Stimulated activated CD8-positive, alpha-beta memory T cell treated with anti-CD3 and anti-CD28 coated beads, Interleukin-7, amount 100 ng/mL, for 4 hours (primary cell): ENCODE measurements at places on chromosomes 11 and 22.

- DNase-seq = no peak
These were observed 34.5 kb upstream of the RAPSN start for GRCh38 chr11:47483457-47483856.

DNA sequence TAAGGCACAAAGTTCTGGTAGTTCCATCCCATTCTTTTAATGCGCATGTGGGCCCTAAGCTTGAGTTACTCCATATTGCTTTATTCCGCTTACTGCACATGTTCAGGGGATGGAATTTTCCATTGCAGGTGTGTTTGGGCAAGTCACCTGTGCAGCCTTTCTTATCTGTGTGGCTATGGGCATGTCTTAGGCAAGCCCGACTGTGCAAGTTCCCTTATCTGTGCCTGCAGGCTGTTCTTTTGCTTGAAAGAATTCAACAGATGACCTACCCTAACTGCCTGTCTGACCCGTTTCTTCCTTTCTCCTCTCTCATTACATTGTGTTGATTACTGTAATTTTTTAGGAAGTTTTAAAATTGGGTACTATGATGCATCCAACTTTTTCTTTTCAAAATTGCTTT lies 363.6 kb downstream of the TTC28 start:
- DNase-seq = no peak

GRCh38 chr11:59368238-59369022 lies 9.7 kb downstream of the OR5AN1 start:
- DNase-seq = no peak

- no peak for DNase-seq
These were observed 133.0 kb downstream of the PLEKHA7 start for GRCh38 chr11:16881074-16881709.

DNA sequence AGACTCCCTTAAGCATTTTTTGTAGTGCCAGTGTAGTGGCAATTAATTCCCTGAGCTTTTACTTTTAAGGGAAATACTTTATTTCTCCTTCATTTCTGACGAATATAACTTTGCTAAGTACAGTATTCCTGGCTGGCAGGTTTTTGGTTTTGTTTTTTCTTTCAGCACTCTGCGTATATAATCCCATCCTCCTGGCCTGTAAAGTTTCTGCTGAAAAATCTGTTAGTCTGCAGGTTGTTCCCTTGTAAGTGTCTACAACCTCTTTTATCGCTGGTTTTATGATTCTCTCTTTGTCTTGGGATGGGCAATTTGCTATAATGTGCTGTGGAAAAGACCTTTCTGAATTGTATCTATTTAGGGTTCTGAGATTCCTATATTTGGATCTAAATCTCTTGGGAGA lies 56.0 kb downstream of the KCNQ1OT1 start:
- no peak for DNase-seq

GRCh38 chr11:75673977-75674582 lies 5.2 kb upstream of the MAP6 start:
- no peak for DNase-seq

- DNase-seq = no peak
These were observed 30.7 kb upstream of the LMO1 start for GRCh38 chr11:8294251-8294935.

DNA sequence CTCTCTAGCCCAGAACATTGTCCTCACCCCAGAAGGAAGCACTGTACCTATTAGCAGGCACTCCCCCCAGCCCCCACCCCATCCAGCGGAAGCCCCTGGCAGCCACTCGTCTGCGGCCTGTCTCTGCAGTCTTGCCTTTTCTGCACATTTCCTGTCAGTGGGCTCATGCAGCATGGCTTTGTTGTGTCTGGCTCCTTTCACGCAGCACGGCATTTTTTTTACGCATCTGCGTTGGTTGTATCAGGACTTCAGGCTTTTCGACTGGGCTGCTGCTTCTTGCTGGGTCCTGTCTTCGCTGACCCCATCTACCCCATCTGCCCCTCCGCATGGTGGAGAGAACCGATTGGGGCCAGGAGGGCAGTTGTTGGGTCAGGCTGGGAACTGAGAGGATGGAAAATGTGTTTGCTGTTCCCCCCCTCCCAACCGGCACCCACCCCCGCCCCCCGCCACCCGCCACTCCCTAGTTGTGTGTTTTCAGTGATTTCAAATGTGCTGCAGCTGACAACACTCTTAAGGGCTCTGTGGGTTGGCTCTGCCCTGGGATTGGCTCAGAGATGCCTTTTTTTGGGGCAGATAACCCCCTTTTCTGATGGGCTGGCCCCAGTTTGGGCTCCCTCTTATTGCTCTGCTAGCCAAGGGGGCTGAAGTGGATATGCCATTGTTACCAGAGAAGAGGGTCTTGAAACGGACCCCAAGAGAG lies 110.0 kb downstream of the KIAA1671 start:
- peak; percentile 74 for DNase-seq

DNA sequence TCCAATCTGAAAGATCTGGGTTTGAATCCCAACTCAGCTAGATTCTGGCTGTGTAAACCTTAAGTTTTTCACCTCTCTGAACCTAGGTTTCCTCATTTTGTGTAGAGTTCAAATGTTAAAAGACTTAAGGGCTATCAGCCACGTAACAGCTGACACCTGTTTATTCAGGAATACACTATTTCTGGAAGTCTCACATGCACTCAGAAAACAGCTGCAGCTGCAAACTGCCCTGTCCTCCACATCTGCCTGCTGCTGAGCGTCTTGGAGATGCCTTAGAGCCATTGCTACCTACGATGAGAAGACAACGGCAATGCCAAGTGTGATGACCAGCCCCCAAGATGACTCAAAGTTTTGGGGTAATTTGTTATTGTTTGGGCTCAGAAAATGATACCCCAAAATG lies 6.7 kb upstream of the TRIM44 start:
- DNase-seq = no peak

GRCh38 chr11:9150926-9151325 lies 59.5 kb upstream of the SCUBE2 start:
- DNase-seq = no peak

DNA sequence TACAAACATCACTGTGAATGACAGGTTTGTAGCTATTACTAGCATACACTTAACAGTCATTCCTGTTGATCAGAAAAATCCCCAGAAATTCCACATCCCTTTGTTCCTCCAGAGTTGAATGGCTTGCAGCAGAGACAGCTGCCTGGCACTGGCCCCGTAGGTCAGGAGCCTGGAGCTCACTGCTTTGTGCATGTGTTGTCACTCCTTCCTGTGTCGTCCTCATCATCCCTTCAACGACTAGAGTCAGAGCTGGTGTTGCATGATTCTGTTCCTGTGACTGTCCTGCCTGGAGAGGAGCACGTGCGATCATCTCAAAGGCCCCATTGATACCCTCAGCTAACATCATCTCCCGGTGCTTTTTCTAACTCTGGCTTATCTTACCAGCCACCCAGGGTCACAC lies 58.3 kb downstream of the LDLRAD3 start:
- DNase-seq = no peak

- DNase-seq = no peak
These were observed 17.7 kb downstream of the RCN1 start for GRCh38 chr11:32108576-32108975.

- no peak for DNase-seq
These were observed 17.5 kb downstream of the JAM3 start for GRCh38 chr11:134086376-134086775.

DNA sequence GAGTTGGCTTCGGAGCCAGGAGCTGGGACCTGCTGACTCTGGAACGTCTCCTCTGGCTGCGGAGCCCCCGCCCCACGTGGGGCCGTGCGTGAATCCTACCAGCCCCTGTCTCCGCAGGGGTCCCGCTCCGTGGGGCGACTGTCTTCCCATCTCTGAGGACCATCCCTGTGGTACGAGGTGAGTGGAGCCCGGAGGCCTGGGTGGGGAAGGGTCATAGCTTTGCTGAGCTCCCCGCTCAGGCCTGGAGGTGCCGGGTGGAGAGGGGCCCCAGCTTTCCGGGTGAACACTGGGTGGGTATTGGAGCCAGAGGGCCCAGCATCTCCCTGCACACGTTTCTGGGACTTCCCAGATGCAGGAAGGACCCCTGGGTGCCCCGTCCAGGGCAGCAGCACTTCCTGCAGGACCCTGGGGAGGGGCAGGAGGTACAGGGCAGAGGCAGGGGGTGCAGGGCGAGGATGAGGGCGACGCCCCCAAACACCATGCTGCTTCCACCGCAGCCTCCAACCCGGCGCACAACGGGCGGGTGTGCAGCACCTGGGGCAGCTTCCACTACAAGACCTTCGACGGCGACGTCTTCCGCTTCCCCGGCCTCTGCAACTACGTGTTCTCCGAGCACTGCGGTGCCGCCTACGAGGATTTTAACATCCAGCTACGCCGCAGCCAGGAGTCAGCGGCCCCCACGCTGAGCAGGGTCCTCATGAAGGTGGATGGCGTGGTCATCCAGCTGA lies 3.8 kb downstream of the MUC5AC start:
- no peak for DNase-seq

DNA sequence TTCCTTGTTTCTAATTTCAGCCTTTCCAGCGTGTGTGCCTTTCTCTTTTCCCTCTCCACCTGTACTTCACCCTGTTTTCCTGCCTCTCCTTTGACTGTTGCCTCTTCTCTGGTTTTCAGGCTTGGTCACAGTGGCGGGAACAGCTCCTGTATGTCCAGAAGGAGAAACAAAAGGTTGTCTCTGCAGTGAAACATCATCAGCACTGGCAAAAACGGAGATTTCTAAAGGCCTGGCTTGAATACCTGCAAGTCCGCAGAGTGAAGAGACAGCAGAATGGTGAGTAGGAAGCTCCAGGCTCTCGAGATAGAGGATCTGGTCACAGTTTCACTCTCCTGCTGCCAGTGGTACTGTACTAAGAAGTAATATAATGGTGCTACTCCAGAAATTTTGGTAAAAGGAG lies 76.6 kb downstream of the SFI1 start:
- DNase-seq = no peak

DNA sequence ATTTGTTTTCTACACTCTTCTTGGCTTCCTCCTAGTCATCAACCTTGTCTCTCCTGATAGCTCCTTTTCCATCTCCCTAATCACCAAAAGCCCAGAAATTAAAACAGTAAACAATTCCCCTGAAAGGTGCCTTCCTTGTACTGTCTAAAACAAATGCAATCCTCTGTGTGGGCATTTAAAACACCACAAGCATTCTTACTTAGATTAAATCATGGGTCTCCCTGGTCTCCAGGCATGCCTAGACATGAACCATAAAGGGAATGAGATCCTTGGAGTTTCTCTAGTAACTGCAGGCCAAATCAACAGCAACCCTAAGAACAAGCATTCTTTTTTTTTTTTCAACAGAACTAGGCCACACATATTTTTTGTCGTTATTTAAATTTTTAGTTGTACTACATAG lies 1.9 kb downstream of the BTG4 start:
- no peak for DNase-seq

DNA sequence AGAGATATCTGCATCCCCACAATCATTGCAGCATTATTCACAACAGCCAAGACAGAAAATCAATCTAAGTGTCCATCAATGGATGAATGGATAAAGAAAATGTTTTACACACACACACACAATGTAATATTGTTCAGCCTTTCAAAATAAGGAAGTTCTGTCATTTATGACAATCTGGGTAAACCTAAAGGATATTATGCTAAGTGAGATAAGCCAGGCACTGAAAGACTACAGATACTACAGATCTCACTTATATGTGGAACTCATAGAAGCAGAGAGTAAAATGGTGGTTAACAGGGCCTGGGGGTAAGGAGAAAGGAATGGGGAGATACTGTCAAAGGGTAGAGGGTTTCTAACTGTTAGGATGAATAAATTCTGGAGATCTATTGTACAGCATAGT lies 36.0 kb upstream of the EED start:
- DNase-seq = no peak

GRCh38 chr11:77776455-77776854 lies 44.1 kb downstream of the RSF1 start:
- no peak for DNase-seq

DNA sequence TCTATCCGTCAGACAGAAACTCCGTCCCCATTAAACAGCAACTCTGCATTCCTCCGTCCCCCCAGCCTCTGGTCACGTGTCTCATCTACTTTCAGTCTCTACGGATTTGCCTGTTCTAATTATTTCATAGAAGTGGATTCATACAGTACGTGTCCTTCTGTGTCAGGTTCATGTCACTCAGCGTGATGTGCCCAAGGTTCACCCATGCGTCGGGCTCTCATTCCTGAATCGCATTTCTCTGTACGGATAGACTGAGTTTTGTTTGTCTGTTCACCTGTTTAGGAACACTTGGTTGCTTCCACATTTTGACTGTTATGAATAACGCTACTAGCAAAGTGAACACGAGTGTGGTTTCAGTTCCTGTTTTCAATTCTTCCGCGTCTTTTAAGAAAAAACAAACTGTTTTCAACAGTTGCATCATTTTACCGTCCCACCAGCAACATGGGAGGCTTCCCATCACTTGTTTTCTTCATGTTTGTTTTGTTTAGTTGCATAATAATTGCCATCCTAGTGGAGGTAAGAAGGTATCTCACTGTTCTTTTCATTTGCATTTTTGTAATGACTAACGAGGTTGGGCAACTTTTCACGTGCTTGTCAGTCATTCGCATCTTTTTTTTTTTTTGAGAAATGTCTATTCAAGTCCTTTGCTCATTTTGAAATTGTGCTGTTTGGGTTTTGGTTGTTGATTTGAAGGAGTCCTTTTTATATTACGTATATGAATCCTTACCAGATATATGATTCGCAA lies 8.9 kb upstream of the NLRP6 start:
- DNase-seq = no peak

- no peak for DNase-seq
These were observed 22.4 kb downstream of the RPL3 start for GRCh38 chr22:39296981-39297489.

DNA sequence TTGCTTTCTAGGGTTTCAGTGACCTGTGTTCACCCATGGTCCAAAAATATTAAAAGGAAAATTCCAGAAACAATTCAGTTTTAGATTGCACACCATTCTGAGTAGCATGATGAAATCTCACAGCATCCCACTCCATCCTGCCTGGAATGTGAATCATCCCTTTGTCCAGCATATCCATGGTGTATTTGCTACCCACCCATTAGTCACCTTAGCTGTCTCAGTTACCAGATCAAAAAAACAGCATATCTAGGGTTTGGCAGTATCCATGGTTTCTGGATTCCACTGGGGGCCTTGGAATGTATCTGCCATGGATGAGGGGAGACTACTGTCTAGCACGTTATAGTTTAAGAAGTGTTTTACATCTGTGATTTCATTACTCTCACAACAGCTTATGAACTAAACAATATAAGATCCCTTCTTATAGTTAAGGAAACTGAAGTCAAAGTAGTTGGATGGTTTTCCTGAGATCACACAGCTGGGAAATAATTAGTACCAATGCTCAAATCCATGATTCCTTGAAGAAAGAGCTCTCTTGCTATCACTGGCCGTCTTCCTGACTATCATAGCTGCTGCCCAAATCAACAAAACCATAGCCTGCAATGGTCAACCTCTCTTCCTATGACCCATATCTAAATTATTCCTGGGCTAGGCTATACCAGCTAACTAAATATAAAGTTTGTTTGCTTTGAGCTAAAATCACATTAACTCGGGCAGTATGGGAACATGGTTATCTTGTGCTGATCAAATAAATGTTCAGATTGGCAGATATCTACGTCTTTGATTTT lies 122.6 kb downstream of the MICAL2 start:
- DNase-seq = no peak

- DNase-seq = no peak
These were observed 77.3 kb upstream of the ANO5 start for GRCh38 chr11:22115470-22116029.

GRCh38 chr11:69943066-69943465 lies 123.8 kb upstream of the FGF3 start:
- DNase-seq = no peak

- DNase-seq = no peak
These were observed 2.5 kb upstream of the TPP1 start for GRCh38 chr11:6621711-6622211.
